ENCODE measurements at places on chromosomes 5 and 9.

- DNase-seq: no peak
Measured at GRCh38 chr9:14813336-14814248, 91.1 kb upstream of the CER1 start.

GRCh38 chr9:80881320-80881719 is 808.0 kb downstream of the TLE1 start:
- DNase-seq: no peak

DNA sequence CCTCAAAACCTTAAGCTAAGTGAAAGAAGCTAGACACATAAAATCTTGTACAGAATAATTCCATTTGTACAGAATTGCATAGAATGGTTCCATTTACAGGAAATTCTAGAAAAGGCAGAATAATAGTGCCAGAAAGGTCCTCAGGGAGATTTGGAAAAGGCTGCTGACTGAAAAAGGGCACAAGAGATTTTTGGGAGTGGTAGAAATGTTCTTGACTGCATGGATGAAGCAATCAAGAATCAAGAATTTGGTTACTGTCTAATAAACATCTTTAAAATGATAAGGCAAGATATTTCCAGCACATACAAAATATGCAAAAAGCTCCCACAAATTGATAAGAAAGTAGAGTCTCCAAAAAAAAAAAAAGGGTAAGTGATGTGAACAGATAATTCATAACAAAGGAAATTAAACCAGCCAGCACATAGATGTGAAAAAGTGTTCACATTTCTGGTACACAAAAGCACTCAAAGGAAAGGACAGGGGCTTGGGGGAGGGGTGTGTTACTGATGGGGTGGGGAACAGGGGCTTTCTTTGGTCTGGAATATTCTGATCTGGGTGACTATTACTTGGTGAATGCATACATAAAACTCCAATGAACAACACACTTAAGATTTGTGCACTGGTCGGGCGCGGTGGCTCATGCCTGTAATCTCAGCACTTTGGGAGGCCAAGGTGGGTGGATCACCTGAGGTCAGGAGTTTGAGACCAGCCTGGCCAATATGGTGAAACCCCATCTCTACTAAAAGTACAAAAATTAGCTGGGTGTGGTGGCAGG is 85.2 kb downstream of the SHC3 start:
- no peak for DNase-seq

DNA sequence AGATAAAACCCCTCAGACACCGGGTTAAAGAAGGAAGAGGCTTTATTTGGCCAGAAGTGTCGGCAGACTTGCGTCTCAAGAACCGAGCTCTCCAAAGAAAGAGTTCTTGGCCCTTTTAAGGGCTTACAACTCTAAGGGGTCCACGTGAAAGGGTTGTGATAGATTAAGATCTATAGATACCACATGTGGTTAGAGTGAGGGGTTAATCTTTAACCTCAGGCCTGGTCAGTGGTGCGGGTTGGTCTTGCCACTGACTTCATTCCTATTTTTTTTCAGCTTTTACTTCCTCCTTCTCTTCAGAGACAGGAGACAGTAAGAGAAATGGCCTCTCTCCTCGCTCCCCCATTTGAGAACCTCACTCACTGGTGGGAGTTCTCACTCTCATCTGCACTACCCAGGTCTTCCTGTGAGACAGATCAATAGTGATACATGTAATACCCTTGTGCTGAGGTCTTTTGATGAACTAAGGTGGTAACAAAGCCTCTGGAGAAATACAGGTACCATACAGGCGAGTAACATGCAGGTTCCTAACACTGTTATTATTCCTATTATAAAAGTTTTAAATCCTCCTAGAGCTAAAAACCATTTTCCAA is 52.4 kb upstream of the COX7C start:
- DNase-seq: no peak

GRCh38 chr5:139417214-139417613 is 13.3 kb upstream of the SPATA24 start:
- no peak for DNase-seq

GRCh38 chr9:9124616-9125015 is 1325.0 kb upstream of the DMAC1 start:
- no peak for DNase-seq

GRCh38 chr5:120456006-120456405 is 8.1 kb upstream of the PRR16 start:
- no peak for DNase-seq

DNA sequence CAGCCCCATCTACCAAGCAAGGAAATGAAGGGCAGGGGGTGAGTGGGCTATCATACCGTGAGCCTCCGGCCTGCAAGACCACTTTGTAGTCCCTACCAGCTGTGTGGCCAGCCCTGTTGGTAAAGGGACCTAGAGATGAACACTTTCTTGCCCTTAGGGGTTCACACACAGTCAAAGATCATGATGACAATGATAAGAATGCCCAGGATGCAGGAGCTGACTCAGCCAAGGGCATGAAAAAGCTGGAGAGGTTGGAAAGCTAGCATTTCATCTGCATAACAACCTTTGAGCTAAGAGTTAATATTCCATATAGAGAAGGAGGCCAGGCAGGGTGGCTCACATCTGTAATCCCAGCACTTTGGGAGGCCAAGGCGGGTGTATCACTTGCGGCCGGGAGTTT is 19.2 kb upstream of the FGFR4 start:
- DNase-seq: no peak

DNA sequence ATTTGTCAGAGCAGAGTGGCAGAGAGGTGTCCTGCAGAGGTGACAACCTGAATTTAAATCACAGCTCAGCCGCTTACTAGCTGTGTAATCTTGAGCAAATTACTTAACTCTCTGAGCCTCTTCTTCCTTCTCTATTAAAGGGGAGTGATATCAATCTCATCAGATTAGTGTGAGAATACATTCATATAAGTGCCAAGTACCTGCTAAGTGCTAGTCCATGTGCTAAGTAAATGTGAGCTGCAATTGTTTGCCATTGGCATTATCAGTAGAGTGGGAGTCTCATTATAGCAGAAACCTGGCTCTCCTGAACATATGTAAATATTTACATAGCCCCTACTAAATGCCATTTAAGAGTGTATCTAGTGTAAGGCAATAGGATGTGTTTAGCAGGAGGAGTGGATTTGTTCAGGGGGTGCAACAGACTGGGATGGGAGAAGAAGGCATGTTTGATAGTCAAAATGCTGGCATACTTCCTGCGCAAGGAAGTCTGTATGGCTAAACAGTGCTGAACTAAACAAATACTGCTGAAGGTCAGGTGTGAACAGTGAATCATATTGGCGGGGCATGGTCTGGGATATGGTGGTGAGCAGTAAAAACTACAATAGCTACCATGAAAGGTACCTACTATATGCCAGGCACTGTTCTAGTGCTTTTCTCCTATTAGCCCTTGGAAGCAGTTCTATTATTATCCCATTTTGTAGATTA is 74.5 kb downstream of the F2RL2 start:
- no peak for DNase-seq

- no peak for DNase-seq
Measured at GRCh38 chr9:11235061-11235460, 622.3 kb upstream of the PTPRD start.

DNA sequence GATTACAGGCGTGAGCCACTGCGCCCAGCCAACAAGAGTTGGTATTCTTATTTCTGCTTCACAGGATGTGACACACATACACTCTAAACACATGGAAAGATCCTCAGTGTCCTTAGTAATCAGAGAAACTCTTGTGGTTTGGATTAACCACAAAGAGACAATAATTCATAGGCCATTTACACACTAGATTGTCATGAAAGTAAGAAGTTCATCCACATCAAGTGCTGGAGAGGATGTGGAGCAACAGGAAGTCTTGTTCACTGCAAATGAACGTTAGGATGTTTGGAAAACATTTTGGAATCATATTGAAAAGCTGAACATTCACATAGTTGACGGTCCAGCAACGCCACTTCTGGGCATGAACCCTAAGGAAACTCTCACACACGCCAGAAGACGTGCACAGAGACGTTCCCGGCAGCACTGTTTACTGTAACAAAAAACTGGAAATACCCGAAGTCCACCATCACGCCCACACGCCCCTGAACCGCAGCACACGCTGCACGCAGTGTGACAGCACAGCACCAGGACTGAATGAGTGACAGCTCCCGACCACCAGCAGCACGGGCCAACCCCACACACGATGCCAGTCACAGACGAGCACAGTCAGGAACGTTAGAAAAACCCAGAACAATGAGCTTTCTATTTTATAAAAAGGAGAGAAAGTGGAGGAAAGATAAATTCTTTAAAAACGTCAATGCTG is 87.6 kb downstream of the COL23A1 start:
- DNase-seq: no peak

DNA sequence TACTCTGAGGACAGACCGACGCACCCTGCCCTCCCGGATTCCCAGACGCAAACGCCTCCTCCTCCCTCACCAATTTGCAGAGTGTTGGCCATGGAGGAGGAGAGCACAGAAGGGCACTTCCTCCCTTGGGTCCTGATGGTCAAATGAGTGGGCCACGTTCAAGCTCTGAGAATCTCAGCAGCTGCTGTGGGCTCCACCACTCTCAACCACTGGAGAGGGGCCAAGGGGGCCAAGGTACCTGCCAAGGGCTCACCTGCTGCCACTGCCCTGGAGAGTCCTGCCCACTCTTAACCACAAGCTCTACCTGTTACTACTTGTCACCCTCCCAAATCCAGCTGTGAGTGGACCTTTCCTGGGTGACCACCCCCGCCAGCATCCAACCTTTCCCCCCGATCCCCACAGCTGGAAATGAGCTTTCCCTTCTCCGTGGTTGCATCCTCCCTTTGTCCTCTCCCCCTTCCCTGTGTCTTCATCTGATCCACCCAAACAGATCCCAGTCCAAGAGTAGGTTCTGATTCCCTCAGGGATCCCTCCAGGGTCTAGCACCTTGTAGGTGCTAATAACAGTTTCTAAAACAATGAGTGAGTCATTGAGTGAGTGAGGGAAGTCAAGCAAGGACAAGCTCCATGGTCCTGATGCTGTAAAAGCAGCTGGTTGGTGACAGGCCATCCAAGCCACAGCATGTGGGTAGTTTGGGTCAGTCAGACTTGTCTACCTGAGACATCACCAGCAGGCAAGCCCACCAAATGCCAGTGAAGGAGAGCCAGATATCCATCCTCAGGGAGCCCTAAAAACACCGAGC is 69.7 kb downstream of the FAM114A2 start:
- no peak for DNase-seq

GRCh38 chr5:10396552-10396951 is 43.1 kb downstream of the MARCHF6 start:
- no peak for DNase-seq

DNA sequence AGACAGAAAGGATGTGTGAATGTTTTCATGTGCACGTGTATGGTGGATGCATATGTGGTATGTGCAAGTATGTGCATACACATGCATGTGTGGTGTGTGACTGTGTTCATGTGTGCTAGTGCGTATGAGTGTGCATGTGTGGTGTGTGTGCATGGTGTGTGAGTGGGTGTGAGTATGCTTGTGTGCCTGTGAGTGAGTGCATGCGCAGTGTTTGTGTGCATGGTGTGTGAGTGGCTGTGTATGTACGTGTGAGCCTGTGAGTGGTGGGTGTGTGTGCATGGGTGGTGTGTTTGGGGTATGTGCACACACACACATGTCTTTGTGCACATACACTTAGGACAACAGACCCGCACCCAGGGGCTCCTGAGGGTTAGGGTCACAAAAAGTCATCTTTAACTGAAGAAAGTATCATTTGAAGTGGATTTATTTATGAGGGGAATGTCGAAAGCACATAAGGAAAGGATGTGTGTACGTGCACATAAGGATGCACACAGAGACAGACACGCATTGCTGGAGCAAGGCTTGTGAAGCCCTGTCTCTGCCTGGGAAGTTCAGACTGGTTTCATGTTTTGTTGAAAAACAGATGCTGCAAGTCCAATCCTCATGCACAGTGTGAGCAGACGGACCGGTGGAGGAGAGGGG is 237.0 kb downstream of the SYK start:
- no peak for DNase-seq

DNA sequence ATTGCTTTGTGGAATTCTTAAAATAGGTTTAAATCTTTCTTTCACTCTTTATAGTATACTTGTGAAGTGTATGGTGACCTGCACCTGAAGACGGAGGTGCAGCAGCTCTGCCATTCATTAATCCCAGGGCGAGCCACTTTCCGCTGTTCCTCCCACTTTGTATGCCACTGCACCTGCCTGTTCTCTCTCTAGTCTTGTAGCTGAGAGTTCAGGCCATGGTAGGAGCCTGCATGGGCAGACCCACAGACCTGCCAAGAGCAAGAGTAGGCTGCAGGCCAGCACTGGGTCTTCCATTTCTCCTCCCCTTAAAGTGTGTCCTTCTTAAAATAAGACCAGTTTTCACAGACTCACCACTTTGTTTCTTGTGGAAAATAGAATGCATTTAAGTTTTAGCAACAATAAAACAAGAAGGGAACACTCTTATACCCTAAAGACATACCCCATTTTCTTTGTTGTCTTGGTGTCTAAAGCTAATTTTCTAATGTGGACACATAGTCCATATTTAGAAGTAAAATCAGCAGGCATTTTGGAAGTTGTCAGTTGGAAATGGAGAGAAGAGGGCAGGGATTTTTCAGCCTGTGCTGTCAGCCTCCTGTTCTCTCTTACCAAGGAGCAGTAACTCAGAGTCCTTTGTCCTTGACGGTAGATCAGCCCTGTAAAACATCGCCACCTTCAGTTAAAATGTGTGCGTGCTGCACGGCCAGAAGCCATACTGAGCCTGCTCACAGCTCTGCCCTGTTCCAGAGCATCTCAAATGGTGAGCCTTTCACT is 103.2 kb downstream of the SNCAIP start:
- peak; percentile 91 for DNase-seq

GRCh38 chr9:75889577-75889976 is 896 bp upstream of the PCSK5 start:
- DNase-seq: no peak

GRCh38 chr5:51559339-51559738 is 176.1 kb downstream of the ISL1 start:
- no peak for DNase-seq

DNA sequence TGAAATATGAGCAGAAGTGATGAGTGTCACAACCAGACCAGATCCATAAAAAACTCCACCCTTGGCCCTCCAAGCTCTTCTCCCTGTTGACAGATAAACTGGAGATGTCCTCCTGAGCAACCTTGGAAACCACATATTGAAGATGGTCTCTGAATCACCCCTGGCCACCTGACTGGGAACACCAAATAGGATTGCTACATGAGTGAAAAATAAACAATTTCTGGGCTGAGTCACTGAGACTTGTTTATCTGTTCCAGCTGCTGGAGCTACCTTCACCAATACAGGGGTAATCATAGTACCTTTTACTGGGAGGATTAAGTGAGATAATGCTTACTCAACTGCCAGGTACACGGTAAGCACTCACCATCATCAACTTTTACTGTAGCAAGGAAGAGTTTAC is 53.3 kb downstream of the PCA3 start:
- no peak for DNase-seq

- no peak for DNase-seq
Measured at GRCh38 chr5:177495243-177496060, 2.0 kb downstream of the PDLIM7 start.

DNA sequence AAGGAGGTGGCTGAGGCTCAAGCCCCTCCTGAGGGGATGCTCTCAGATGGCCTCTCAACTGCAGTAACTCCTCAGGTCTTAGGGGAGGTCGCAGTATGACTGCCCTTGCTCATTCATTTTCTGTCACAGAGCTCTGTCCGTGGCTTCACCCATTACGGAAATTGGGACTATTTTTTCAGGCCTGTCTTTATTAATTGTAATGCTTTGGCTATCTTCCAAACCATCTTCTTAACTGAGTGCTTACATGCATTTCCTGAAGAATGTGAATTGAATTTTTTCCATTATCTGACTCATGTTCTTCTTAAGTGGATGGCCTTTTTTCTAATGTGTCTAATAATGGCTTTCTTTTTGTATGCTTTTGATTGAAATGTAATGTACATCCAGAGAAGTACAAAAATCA is 36.4 kb upstream of the SV2C start:
- DNase-seq: peak; percentile 38
